ENCODE measurements at places on chromosomes 5 and 9.
A peak's percentile ranks its signal among the peaks of the same experiment; 100 is the strongest.

GRCh38 chr5:5203451-5203850 is 63.3 kb downstream of the ADAMTS16 start:
- DNase-seq: no peak

DNA sequence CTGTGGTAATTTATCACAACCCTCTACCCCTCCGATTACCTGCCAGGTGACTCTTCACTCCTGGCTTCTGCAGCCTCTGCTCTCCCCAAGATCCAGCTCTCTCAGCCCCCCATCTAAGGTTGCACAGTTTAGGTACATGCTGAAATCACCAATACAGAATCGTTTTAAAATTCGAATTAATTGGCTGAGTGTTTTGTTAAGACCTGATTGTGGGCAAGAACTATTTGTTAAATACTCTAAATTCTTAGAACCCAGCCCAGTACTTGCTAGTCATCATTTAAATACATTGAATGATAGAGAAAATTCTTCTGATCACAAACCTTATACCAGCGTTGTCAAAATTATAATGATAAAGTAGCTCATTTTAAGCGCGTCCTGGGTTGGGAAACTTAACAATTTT is 147.5 kb upstream of the CDKN2B start:
- DNase-seq: no peak

DNA sequence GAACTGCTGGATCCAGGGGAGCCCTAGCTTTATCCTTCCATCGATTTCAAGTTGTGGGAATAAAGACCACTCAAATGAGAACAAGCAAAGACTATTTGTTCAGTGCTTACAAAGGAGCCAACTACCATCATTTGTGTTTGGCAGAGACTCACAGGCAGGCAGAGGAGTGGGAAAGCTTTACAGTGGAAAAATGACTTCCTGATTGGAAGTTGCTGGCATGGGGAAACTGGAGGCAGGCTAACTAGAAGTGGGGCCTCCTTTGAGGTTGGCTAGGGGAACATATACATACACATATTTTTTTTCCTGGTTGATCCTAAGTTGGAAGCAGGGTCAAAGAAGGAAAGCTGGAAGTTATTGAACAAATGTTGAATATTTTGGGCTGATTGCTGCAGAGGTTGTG is 121.7 kb downstream of the ACTBL2 start:
- DNase-seq: no peak

GRCh38 chr5:68382640-68383039 is 167.1 kb downstream of the PIK3R1 start:
- no peak for DNase-seq

GRCh38 chr5:139340051-139340450 is 1.6 kb upstream of the PAIP2 start:
- DNase-seq: no peak

GRCh38 chr9:14633148-14633547 is 60.1 kb downstream of the ZDHHC21 start:
- no peak for DNase-seq

DNA sequence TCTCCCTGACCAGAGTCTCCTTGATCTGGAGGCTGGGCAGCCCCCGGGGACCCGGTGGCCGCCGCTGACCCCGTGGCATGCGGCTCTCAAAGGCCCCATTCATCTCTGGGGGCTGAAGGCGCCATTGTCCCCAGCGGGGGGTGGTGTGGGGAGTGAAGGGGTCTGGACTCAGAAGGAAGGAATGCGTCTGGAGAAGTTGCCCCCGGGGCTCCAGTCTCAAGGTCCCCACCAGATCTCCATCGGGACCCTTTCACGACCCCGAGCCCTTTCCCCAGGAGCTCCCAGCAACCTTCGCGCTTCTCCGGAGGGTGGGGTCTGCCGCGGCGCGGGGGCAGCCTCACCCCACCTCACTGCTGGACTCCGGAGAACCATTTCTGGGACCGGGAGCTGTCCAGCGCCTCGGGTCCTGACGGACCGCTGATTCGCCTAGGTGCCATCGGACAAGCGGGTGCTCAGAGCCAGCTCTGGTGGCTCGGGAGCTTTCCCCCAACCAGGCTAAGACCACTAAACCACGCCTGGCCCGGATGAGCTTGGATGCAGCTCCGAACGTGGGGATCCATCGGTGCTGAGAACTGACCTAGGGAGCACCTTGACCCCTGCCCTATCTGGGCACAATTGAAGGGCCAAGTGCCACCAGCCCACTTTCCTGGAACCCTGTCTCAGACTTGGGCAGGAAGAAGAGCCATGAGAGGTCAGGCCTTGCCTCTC is 5.1 kb upstream of the PCDH1 start:
- peak; percentile 19 for DNase-seq

- no peak for DNase-seq
Measured at GRCh38 chr5:128765448-128766061, 199.7 kb upstream of the SLC27A6 start.

DNA sequence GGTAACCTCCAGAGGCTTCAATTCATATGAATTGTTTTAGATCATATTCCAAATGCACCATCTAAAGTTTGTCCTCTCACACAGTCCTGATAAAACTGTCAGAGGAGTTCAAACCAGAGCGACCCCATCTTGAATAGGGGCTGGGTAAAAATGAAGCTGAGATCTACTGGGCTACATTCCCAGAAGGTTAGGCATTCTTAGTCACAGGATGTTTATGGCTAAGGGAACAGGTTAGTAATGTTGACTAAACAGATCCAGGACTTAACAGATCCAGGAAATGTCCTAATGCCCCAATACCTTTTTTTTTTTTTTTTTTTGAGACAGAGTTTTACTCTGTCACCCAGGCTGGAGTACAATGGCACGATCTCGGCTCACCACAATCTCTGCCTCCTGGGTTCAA is 192.6 kb upstream of the PRDM9 start:
- peak; percentile 32 for DNase-seq

DNA sequence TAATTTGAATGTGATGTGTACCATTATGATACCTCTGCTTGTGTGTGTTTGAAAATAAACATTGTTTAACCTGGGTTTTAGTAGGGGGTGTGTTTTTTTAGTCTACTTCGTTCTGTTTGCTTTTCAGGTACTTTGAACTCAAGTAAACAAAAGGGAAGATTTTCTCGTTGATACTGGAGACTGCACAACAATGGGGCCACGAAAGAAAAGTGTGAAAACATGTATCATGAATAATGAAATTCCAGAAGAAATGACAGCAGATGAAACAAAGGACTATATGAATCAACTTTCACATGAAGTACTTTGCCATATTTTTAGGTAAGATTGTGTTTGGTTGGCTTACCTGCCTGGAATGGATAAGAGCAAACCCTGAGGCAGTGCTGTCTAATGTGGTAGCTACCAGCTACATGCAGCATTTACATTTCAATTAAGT is 10.8 kb downstream of the FBXO38 start:
- no peak for DNase-seq

DNA sequence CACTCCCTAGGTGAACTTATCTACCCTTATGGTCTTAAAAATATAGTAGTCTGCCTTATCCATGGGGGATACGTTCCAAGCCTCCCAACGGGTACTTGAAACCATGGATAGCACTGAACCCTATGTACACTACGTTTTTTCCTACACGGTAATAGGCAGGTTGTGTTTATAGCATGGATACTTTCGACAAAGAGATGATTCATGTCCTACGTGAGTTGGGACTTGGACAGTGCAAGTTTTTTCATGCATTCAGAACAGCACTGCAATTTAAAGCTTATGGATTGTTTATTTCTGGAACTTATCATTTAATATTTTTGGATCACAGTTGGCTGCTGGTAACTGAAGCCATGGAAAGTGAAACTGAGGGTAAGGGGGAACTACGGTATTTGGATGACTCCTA is 88.1 kb downstream of the CNTLN start:
- DNase-seq: no peak

DNA sequence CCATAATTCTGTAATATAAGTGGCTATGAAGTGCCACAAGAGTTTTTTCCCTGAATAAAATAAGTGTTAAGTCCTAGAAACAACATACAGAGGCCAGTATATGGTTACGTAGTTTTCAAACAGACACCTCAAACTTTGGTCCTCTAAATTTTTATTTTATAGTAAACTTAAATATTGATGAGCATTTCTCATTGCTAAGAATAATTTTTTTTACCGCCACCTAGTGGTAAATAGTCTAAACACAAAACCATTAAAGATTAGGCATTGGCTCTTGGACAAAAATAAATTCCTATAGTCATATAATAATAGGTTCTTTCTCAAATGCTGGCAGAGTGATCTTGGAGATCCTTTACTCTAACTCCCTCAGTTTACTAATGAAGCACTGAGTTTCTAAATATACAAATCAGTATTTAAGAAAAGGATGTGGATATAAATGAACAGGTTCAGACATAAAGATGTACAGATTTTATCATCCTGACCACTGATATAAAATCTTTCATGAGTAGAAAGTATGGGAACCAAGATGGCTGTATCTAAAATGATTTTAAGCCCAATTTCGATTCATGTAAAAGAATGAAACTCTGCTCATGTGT is 136.2 kb downstream of the FANCC start:
- DNase-seq: peak; percentile 15

DNA sequence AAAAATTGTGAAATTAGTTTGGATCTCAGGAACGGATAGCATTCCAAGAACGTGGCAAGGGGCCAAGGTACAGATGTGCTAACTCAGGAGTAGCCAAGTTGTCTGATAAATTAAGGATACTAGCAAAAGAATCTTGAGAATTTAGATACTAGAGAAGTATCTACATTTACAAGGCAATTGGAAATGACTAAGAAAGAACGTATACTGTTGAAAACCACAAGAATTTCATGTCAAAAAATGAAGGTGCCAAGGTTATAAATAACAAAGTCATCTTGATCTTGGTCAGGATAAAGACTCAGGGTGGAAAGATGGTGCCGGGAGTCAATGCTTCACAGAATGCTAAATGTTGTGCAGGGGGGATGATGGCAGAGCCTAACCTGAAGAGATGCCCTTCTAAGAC is 19.2 kb downstream of the CAPSL start:
- DNase-seq: peak; percentile 98

DNA sequence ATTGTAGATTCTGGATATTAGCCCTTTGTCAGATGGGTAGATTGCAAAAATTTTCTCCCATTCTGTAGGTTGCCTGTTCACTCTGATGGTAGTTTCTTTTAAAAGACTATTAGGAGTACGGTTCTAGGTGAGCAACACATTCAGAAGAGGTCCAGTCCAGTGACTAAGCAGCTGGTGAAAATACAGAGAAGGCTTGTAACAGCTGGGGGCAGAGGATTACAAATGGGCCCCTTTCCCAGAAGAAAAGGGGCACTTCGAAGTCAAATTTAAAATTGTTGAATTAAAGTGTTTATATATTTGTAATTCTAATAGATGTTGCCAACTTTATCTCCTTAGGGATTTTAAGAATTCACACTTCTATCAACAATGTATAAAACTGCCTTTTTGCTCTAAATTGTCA is 720.5 kb downstream of the TLE4 start:
- no peak for DNase-seq

- DNase-seq: no peak
Measured at GRCh38 chr9:135989722-135990467, 28.7 kb upstream of the UBAC1 start.

- no peak for DNase-seq
Measured at GRCh38 chr5:10243660-10244240, 5.9 kb downstream of the ATPSCKMT start.

Data from fibroblast of skin of right quadriceps (primary cell).